Lower leg skin (tissue), 4 donors: ENCODE measurements at places on chromosomes 16 and 17.

GRCh38 chr17:38421871-38422827, 6.1 kb upstream of the ARHGAP23 start:
- no peak for DNase-seq

DNA sequence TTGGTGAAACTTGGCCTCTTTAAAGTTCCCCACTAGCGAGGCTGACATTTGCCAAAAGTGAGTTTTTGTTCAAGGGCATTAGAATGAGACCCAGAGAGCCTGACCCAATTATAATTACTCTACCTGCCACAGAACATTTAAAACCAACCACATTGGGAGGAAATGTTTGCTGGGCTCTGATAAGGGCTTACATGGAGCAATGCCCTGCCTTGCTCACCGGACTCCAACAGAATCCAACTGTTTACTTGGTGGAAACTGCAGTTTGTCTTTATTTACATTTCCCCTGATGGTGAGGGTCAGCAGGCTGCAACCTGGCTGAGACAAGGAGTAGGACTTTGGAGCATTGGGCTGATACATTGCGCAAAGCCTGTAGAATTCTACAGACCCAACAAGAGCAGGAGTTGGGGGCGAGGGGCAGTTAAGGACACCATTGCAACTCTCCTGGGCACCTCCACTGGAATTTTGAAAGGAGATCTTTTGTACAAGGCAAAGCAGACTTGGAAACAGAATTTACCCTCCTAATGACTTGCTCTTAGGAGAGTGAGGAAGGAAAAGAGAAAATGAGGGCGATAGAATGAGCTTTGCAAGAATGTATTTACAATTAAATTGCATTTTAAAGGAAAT, 368.6 kb downstream of the SHISA9 start:
- DNase-seq = no peak

DNA sequence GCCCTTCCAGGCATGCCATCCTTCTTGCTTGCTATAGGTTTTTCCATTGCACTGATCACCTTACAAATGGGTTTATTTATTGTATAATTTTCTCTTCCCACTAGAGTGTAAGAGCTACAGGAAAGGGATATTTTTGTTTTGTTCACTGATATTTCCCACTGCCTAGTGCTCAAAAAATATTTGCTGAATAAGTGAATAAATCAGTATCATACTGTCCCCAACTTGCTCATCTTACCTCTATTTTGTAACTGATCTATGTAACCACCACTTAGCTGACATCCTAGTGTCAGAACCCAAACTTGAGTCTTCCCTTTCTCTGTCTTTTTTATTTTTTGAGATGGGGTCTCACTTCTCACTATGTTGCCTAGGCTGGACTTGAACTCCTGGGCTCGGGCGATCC, 87.6 kb upstream of the TBC1D3K start:
- DNase-seq = no peak

DNA sequence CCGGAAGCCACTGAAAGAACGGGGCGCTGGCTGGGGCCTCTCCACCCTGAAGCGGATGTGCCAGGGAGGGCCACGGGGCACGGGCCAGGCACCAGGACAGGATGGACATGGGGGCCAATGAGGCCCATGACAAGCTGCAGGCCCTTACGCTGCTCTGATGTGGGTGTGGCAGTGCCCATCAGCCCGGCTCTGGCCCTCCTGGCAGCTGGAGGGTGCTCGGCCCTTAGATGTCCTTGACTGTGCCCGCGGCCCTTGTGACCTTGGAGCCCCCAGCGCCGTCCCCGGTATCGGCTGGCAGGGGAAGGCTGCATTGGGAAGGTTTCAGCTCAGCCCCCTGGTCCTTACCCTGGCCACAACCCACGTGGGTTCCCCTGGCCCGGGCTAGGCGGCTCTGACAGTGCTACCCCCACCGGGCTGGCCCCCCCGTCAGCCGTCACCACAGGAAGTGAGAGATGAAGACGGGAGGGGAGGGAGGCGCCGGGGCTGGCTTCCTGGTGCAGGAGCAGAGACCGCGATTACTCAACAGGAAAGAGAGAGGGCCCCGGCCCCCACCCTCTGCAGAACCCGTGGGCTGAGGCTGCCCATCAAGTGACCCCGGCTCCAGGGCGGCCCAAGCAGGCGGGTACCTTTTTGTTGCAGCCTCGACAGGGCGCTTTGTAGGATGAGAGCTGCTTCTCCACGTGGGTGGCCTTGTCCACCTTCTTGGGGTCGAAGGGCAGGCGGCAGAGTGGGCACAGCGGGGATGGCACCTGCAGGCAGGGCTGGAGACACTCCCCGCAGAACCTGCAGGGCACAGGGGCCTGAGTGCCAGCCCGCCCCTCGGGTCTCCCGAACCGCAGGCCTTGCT, 5.3 kb downstream of the RNF166 start:
- DNase-seq = peak; percentile 98

DNA sequence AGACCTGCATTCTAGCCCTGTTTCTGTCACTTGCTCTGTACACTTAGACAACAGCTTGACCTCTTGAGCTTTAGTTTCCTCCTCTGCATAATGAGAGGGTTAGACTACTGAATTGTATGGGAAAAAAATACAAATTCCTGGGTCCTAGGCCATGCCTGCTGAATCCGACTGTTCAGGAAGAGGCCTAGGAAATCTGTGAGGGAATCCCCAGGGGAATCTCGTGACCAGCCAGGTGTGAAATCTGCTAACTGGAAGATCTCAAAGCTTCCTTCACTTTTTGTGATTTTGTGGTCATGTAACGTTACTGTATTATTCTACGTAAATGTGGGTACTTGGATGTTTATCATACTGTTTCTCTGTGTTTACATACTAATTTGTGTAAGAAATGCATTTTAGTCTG, 58.2 kb downstream of the CYLD start:
- DNase-seq = no peak

DNA sequence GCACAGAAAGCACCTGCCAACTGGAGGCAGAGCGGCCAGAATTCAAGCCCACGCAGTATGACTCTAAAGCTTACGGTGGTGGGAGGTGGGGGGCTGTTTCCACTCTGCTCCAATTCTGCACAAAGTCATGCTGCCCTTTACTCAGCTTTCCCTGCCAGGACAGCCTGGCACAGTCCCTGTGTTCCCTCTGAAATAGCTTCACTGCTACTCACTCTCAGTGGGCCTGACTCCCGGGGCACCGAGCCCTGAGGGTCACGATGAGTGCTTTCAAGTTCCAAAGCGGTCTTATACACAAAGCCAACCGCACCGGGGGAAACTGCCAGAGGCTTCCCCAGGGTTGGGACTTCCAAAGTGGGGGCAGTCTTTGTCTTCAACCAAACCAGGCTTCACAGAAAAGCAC, 306.1 kb upstream of the XYLT1 start:
- no peak for DNase-seq

- DNase-seq = peak; percentile 43
Measured at GRCh38 chr17:36117505-36118382, 14.1 kb downstream of the CCL4 start.

- peak; percentile 88 for DNase-seq
Measured at GRCh38 chr16:85898521-85899442, at the start of gene IRF8. IRF8 (plus strand) TSS chr16:85899162; CDS start chr16:85903016, 3,854 bp downstream.

- no peak for DNase-seq
Measured at GRCh38 chr16:85466304-85466700, 146.8 kb upstream of the GSE1 start.

DNA sequence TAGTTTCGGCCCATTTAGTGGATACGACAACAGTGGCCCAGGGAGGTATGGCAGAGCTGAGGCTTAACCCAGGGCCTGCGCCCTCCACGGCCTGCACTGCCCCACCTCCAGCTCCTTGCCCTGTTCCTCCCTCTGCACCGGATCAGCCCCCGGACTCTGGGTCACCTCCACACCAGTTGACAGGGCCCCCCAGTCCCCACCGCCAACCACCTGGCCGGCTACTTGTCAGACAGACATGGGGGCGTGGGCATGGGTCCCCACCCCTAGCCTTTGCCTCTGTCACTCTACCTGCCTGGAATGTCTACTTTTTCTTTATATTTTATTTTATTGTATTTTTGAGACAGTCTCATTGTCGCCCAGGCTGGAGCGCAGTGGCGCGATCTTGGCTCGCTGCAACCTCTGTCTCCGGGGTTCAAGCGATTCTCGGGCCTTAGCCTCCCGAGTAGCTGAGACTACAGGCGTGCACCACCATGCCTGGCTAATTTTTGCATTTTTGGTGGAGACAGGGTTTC, 3.0 kb upstream of the ACTG1 start:
- no peak for DNase-seq

DNA sequence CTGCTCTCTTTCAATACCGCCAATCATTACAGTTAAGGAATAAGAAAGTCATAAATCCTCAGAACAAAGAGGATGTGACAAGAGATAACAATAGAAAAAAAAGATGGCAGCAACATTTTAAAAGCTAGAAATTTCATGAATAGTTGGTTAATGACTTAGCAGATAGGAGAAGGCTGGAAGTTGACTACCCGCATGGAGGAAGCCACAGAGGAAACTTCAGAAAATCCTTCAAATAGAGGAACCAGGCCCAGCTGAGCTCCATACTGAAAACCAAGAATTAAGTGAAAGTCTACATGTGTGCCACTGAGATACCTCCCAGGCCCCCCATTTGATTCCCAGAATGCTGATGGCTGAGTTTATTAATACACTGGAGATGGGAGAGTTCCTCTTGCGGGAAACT, 109.3 kb downstream of the GSG1L start:
- no peak for DNase-seq

GRCh38 chr16:69131167-69131838, 1.1 kb downstream of the CHTF8 start:
- no peak for DNase-seq

GRCh38 chr17:22435231-22435974, 743.1 kb downstream of the KCNJ18 start:
- DNase-seq = no peak

DNA sequence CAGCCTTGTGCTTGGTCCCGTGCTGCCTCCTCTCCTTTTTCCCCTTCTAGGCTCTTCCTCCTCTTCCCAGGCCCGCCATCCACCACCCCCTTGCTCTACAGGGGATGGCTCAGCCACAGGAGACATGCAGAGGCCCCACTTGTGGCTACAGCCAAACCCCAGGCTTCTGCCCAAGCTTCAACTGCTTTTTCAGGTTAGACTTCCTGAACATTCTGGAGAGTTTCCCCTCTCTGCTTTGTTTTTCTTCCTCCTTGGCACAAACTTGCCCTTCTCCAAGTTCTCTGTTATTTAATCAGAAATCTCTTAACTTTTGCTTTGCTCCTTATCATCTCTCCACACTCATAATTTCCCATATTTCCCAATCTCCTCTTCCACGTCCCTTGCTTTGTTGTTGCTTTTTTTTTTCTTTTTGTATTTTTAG, 18.3 kb upstream of the HAS3 start:
- no peak for DNase-seq

- no peak for DNase-seq
Measured at GRCh38 chr17:45814622-45815606, 29.8 kb upstream of the SPPL2C start.

DNA sequence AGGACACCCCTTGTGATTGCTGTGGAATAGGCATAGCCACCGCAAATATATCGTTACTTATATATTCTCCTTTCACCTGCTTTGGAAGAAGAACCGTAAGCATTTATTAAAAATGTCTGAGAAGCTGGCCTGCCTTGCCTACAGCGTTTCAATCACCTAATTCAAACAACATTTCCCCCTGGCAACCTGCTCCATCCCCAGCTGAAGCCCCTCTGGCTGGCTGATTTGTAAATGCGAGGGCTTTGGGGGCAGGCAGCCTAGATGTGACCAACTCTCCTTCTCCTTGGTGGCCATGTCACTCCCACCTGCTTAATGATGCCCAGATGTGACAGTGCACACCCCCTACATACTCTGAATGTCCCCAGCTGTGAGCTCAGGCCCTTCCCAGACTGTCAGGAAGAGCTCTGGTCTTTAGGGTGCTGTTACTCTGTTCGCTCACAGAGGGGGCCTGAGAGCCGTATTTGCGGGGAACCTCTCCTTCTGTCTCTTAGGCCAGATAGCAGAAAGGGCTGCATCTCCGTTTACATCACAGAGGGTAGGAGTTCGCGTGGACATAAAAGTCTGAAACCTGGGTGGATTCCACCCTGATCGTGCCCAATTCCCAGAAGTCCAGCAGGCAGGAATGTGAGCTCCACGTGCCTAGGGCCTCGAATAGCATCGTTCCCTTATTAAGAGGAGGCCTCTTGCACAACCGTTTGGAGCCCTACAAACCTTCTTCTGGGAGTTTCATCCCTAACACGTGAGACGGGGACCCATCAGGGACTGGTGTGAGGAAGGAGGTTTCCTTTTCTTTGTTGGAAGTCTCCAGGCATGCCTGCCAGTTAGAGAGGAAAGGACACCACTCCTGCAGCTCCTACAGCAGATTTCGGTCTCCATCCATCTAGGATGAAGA, 2.4 kb upstream of the SDK2 start:
- DNase-seq = peak; percentile 70

GRCh38 chr17:81422776-81423697, 27.8 kb downstream of the BAHCC1 start:
- DNase-seq = peak; percentile 75

DNA sequence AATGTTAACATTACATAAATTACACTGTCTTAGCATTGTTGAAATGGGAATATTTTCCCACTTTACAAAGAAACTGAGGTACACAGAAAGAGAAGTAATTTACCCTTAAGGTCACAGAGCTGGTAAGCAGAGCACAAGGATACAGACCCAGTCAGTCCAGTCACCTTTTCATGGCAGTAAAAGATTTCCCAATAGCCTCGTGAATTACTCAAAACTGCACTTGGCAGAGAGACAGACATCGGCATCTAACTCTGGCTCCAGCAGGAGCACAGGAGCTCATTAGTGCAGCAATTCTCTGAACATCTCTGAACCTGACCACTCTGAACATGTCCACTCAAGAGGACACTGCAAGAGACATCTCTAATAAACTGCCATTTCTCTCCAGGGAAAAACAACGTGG, 3.1 kb downstream of the TEX2 start:
- DNase-seq = no peak

DNA sequence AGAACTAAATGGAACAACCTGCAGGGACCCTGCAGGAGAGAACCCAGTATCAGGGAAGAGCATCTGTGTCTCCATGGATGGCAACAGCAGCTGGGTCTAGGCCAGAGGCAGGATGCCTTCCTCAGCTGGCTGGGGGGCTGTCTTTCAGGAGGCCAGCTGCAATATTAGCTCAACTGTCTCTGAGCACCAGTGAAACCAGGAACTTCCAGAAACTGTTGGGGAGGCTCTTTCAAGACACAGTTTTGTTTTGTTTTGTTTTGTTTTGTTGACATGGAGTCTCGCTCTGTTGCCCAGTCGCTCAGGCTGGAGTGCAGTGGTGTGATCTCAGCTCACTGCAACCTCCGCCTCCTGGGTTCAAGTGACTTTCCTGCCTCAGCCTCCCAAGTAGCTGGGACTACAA, 7.6 kb downstream of the GPR142 start:
- DNase-seq = no peak

- no peak for DNase-seq
Measured at GRCh38 chr17:15319452-15320010, 21.9 kb downstream of the TEKT3 start.
